ENCODE measurements at places on chromosomes 4 and X.

- no peak for DNase-seq
These were observed 83.3 kb upstream of the VCX2 start for GRCh38 chrX:8254401-8254800.

DNA sequence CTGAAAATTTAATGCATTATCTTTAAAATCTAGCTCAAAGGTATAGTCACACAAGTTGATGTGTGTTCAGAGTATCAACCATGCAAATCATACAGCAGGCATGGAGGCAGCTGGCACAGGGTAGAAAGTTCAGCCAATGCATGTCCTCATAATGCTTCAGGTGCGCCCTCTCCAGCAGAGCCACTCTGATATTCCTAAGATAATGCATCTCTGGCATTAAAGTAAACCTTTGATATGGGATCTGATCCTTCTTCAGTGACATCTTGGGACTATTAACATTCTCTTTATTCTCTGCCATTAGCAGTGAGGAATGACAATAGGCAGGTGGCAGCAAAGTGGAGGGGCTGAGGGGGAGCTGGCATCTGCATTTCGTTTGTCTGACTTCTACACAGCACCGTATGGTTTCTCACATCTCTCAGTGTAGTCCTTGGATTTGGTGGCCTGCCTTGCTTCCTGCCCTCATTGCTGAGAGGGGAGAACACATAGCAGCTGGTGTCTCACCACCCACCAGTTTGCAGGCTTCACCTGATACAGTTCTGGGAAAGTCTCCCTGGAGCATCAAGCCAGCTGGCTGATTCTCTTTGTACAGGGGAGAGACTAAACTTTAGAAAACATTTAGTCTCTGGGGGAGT lies 168.7 kb upstream of the TBC1D9 start:
- DNase-seq, result no peak

GRCh38 chrX:53163436-53163835 lies 61.6 kb downstream of the KDM5C start:
- DNase-seq, result no peak

GRCh38 chr4:13577660-13578059 lies 33.4 kb upstream of the NKX3-2 start:
- DNase-seq, result no peak

DNA sequence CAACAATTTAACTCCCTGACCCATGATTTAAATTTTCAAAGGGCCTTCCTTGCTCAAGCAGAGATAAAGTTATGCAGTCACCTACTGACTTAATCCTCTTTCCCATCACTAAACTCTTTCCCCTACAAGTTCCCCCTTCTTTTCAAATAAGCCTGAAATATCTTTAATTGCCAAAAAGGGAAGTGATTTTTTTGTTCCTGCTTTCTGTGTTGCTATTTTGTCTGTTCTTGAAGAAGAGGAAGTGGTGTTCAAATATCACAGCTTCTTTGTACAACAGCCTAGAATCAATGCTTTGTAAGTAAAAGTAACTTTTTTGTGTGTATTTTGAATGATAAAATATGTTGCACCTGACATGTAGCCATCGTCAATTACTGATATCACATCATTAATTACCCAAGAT lies 595.9 kb downstream of the CENPC start:
- no peak for DNase-seq

DNA sequence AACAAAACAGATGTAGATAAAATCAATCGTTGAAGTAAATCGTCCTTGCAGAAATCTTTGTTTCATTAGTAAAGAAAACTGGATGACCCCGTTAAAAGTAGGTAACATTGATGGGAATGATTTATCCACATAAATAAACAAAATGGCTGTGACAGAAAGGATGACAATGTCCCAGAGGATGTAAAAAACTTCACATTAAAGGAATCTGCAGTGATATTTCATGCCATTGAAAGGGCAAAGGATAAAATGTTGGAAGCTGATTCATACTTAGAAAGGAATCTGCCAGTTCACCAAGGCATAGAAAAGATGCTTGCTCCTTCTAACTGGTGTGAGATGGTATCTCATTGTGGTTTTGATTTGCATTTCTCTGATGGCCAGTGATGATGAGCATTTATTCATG lies 24.2 kb upstream of the EPGN start:
- DNase-seq, result no peak

DNA sequence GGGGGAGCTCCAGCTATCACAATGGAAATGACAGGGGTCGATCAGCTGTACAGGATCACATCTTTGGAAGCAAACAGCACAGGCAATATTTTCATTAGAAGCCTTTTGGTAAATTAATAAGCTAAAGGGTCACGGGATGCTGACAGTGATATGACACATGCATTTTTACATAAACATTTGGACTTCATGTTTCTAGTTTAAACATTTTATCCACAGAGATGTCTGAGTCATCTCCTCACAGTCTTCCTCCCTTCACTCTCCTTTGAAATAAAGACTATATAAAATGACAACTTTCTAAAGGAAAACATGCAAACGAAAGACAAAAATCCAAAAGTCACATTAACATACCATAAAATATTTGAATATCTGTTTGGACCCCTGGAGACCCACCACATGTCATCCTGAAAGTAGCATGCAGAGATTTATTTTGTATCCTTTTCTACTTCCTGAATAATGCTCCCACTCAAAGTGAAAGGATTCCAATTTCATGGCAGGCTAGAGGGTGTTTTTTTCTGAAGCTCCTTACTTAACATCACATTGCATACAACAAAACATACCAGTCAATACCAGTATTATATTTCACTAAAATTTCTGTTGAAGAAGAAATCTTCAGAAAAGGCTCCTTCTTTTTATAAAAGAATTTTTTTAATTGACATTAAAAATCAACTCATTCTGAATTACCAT lies 200.1 kb upstream of the PPARGC1A start:
- DNase-seq, result no peak

DNA sequence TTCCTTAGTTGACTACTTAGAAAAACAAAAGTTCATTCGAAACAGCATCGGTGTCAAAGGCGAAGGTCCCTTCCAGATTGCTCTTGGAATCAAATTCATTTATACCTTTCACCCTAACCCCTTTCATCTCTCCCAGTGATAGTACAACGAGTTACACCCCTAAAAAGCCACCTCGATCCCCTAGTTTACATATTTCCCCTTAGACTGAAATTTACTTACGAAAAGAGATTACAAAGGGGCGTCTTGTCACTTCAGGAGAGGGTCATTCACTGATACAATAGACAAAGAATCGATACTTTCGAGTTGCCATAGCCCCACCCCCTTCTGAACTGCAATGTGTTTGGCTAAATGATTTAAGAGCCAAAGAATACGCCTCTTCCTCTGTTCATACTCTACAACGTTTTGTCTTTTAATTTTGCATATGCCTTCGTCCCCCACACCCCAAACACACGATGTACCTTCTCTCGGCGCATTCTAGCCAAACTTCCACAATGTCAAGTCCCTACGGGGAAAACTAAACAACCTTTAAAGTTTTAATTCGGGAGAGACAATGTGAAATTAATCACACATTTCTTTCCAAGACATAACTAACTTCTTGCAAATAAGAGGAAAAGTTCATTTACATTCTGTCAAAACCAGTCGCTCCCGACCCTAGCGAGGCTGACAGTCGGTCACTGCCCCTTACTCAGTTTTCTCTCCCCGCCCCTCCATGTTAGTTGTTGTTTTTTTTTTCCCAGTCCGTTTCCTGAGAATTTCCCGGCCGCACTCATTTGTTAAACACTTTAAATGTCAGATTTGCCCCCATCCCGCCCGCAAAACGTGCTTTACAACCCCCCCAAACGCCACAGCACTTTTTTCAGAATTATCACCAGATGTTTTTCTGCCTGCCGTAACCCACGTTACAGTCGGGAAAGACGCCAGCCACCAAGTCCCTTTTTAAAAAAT lies 88.6 kb downstream of the HPRT1 start:
- no peak for DNase-seq

- no peak for DNase-seq
These were observed 176.9 kb downstream of the PDHA2 start for GRCh38 chr4:96016634-96017299.

GRCh38 chr4:169153481-169154087 lies 117.2 kb downstream of the SH3RF1 start:
- DNase-seq, result no peak

GRCh38 chr4:136136601-136137000 lies 1395.7 kb downstream of the PCDH18 start:
- DNase-seq, result no peak

GRCh38 chr4:81648576-81649275 lies 177.0 kb upstream of the RASGEF1B start:
- peak; percentile 12 for DNase-seq

- DNase-seq, result no peak
These were observed 275.2 kb downstream of the TENM3 start for GRCh38 chr4:182518421-182518820.

DNA sequence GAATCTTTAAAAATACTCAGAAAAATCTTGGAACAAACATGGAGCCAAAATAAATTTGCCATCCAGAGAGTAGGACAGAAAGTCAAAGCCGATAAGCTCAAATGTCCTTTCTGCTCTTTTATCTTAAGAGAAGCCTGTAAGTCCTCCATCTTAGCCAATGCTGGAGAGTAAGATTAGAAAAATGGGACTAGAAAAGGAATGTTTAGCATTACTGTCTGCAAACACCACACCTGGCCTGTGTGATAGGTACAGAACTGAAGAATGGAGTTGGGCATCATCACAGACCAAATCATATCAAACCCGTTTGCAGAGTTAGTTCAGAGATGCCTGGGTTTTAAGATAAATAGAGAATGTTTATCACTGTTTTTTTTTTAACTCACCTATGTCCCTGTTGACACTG lies 10.5 kb upstream of the SLC39A8 start:
- no peak for DNase-seq

- no peak for DNase-seq
These were observed 69.1 kb upstream of the UCP1 start for GRCh38 chr4:140637836-140638235.

GRCh38 chr4:76969495-76969894 lies 19.9 kb downstream of the SEPTIN11 start:
- DNase-seq, result no peak

GRCh38 chr4:140839888-140840790 lies 84.0 kb upstream of the TBC1D9 start:
- no peak for DNase-seq

DNA sequence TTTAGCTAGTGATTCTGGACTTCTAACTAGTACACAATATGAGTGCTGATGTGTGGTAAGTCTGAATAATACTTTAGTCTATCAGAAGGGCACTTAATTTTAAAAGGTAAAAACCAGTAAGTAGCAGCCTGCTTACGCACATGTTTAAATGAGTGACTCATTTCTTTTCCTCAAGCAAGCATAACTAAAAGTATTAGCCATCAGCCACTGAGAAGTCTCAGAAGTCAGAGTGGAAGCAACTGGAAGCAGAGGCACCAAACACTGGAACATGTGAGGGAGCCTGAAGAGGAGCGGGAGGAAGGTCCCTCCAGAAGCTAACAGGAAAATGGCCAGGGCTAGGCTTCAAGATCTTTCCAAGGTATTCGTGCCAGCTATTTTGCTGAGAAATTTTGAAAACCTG lies 257.7 kb downstream of the RAPGEF2 start:
- no peak for DNase-seq

- DNase-seq, result no peak
These were observed 45.3 kb upstream of the EDA2R start for GRCh38 chrX:66684196-66684595.

DNA sequence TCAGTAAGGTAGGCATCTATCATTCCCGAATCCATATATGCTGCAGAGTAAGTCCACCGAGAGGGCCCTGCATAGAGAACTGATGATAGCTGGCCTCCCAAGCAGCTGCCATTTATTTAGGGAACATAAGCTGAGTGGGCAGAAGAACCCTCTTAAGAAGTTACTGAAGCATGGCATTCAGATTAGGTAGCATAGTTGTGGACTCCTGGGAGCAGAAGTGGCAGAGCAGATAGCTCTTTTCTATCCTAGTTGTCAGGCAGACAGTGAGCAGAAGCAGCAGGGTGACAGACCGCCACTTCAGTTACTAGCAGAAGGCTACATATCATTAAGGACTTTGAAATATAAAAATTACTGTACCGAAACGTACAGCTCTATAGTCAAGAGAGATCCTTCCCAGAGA lies 454.7 kb downstream of the PPP4R3C start:
- DNase-seq, result no peak

DNA sequence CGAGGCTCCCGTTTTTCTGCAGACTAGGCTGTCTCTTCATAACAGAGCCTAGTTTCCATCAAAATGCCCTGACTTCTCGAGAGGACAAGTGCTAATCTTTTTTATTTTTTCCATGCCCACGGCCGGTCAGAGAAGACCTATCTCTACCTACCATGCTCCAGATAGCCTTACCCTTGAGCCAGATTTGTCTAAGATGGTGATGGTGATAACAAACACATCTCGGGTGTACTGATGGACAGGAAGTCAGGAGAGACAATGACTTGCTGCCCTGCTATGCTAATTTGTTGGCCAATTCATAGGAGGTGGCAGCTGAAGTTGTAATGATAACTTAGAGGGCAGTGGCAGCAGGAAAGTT lies 42.2 kb upstream of the NKRF start:
- no peak for DNase-seq

- DNase-seq, result no peak
These were observed 405.2 kb downstream of the FAT4 start for GRCh38 chr4:125719987-125720386.

- DNase-seq, result no peak
These were observed 52.2 kb downstream of the NALF2 start for GRCh38 chrX:69556060-69557011.

DNA sequence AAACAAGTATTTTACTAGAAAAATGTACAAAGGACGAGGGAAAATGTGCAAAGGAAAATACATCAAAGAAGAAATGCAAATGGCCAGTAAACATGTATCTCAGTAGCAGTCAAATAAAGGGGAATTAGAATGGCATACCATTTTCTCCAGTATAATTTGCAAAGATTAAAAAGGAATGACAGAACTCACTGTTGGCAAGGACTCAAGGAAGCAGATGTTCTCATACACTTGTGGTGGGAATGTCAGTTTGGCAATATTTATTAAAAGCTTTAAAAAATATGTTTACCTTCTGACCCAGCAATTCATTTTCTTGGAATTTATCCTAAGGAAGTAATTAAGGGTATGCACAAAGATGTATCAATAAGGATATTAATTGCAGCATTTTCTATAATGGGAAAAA lies 7.6 kb downstream of the CLCN5 start:
- DNase-seq, result no peak

DNA sequence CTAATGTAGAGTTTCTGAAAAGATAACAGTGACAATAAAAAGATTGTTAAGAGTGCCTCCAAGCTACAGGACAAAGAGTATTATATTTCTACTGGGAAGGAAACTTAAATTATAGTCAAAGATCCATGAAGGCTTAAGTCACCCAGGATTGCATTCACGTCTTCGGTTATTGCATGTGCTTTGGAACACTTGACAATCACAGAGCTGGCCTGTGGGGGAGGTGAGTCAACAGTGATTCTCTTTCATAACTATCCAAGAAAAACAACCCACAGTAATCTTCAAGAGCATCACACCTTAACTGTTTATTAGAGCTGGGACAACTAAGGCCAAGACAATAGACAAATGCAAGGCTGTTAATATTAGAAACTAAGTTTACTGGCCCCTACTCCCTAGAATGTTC lies 40.3 kb downstream of the PDGFC start:
- no peak for DNase-seq

DNA sequence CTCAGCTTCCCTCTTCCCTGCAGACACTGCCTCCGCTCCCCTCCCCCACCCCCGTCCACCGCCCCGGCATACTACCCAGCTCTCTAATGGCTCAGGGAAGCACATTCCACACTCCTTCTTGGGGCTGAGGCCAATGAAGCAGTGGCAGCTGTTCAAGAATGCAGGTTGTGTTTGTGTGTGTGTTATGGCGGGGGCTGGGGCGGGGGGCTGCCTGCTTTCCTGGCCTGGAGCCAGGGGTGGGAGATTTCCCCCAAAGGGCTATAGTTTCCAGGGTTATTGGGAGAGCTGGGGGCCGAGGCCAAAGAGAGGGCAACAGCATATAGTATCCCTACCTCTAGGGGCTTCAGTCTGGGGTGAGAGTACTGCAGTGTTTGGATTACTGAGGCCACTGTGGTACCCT lies 149.4 kb downstream of the EFNB1 start:
- DNase-seq, result no peak
